ENCODE measurements at places on chromosomes 5 and 9.

GRCh38 chr5:110087829-110088228 lies 398.1 kb downstream of the MAN2A1 start:
- no peak for DNase-seq
- H3K27me3 ChIP-seq, result no peaks in the 10 kb centered on the region
- H3K4me3 ChIP-seq, result no peak overlapping the region

GRCh38 chr5:58459146-58460001 lies 512 bp downstream of the PLK2 start:
- no peaks in the 10 kb centered on the region for H3K36me3 ChIP-seq
- peaks cover 31% of the 10 kb centered on the region for H3K27me3 ChIP-seq
- peak; percentile 31 for DNase-seq
- H3K4me1 ChIP-seq, result peaks cover 24% of the 10 kb centered on the region

DNA sequence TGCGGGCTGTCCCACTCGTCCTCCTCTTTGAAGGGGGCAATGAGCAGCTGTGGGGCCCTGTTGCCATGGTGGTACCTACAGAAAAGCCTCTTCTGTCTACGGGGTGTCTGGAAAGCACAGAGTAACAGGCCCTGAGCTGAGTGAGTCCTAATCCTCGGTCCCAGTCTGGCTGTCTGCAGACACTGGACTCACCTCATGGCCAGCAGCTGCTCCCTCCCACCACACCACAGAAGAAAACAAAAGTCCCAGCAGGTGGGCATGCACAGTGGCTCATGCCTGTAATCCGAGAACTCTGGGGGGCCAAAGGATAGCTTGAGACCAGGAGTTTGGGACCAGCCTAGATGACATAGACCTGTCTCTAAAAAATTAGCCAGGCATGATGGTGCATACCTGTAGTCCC lies 19.9 kb downstream of the P4HA2 start:
- H3K4me3 ChIP-seq, result no peak overlapping the region
- no peaks in the 10 kb centered on the region for H3K27me3 ChIP-seq
- no peak overlapping the region for H3K27ac ChIP-seq
- peaks cover 8% of the 10 kb centered on the region for H3K36me3 ChIP-seq

DNA sequence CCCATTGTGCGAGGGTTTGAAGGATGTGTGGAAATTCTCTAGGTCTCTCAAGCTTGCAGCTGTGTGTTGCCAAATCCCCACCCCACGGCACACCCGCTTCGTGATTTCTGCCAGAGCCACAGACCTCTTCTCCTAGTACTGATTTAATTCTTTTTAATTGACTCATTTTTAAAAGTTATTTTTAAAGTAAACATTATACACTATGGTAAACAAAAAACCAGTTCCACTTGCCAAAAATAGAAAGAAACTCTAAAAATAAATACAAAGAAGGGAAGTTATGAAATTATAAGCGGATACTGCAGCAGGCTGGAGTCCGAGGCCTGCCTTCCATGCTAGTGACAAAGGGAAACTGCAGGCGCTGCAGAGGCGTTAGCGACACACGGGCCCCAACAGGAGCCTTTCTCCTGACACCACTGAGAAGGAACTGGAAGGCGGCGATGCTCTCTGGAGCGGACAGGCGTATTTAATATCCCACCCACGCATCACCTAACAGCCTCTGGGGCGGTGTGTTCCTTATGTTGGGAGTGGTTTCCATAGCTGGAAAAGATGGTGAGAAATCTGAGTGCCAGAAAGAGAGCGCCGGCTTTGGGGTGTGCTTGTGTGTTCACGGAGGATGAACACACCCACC lies 122.5 kb downstream of the COL23A1 start:
- no peaks in the 10 kb centered on the region for H3K4me1 ChIP-seq
- no peak overlapping the region for H3K4me3 ChIP-seq
- DNase-seq, result no peak
- H3K36me3 ChIP-seq, result no peaks in the 10 kb centered on the region
- no peaks in the 10 kb centered on the region for H3K27me3 ChIP-seq

GRCh38 chr9:134190232-134191121 lies 26.1 kb upstream of the RNU6ATAC start:
- H3K27me3 ChIP-seq, result peaks cover 6% of the 10 kb centered on the region
- H3K4me1 ChIP-seq, result peaks cover 7% of the 10 kb centered on the region
- DNase-seq, result no peak
- H3K27ac ChIP-seq, result no peak overlapping the region

GRCh38 chr5:164203581-164204225 lies 698.3 kb downstream of the MAT2B start:
- no peaks in the 10 kb centered on the region for H3K4me1 ChIP-seq
- no peaks in the 10 kb centered on the region for H3K36me3 ChIP-seq
- DNase-seq, result no peak
- H3K27ac ChIP-seq, result no peak overlapping the region
- no peak overlapping the region for H3K4me3 ChIP-seq

DNA sequence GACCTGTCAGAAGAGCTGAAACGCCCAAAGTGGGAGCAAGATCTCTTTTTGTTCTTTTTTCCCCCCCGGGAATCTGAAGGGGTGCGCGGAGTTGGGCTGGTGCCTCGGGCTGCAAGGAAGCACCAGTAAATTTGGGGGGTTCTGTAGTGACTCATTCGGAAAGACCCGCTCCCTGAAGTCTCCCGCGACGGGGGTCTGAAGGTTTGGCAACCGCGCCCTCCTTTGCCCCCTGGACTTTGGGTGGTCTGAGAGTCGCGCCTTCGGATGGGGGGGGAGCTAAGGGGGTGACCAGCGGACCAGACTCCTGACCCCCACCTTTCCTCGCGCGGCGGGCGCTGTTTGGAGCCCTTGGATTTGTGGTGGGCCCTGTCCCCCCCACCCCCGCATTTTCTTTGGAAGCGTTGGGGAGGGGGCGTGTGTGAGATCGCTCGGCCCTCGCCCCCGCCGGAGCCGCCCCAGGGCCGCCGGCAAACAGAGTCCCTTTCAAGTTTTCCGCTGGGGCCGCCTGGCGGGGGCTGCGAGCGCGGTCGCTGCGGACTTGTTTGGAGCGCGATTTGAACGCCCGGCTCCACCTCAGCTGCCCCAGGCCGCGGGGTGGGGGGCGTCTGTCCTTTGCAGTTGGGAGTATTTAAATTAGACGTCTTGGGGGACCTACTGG lies 2.0 kb downstream of the CXXC5 start:
- H3K36me3 ChIP-seq, result no peaks in the 10 kb centered on the region
- peak overlapping the region; percentile 69 for H3K4me3 ChIP-seq
- H3K27ac ChIP-seq, result peak overlapping the region; percentile 37
- DNase-seq, result no peak

GRCh38 chr5:33507426-33507825 lies 66.7 kb downstream of the TARS1 start:
- no peak for DNase-seq
- H3K27me3 ChIP-seq, result no peaks in the 10 kb centered on the region
- H3K27ac ChIP-seq, result no peak overlapping the region
- no peaks in the 10 kb centered on the region for H3K36me3 ChIP-seq

GRCh38 chr9:114811966-114812636 lies 6.3 kb upstream of the TNFSF15 start:
- H3K4me3 ChIP-seq, result no peak overlapping the region
- H3K36me3 ChIP-seq, result peaks cover 9% of the 10 kb centered on the region

DNA sequence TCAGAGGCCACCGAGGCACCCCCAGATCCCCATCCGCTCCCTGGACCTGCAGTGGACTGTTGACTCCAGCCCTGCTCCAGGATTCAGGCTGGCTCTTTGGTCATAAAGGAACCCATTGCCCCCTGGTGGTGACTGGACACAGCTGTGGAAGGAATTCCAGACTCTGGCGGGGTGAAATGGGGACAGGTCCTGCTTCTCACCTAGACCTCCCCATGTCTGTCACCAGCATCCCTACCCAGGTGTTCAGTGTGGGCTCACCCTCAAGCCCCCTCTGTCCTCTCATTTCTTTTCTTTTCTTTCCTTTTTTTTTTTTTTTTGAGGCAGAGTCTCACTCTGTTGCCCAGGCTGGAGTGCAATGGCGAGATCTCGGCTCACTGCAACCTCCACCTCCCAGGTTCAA lies 25.5 kb upstream of the STXBP1 start:
- H3K27ac ChIP-seq, result peak overlapping the region; percentile 39
- H3K4me3 ChIP-seq, result no peak overlapping the region
- H3K27me3 ChIP-seq, result peaks cover 12% of the 10 kb centered on the region
- peaks cover 27% of the 10 kb centered on the region for H3K4me1 ChIP-seq

GRCh38 chr5:1038417-1039209 lies 30.0 kb downstream of the NKD2 start:
- no peaks in the 10 kb centered on the region for H3K4me1 ChIP-seq
- no peak overlapping the region for H3K27ac ChIP-seq
- no peaks in the 10 kb centered on the region for H3K36me3 ChIP-seq
- H3K27me3 ChIP-seq, result no peaks in the 10 kb centered on the region
- no peak for DNase-seq

- H3K4me1 ChIP-seq, result no peaks in the 10 kb centered on the region
- peak; percentile 21 for DNase-seq
- no peak overlapping the region for H3K27ac ChIP-seq
These were observed 114.6 kb downstream of the FAM170A start for GRCh38 chr5:119743927-119744326.

DNA sequence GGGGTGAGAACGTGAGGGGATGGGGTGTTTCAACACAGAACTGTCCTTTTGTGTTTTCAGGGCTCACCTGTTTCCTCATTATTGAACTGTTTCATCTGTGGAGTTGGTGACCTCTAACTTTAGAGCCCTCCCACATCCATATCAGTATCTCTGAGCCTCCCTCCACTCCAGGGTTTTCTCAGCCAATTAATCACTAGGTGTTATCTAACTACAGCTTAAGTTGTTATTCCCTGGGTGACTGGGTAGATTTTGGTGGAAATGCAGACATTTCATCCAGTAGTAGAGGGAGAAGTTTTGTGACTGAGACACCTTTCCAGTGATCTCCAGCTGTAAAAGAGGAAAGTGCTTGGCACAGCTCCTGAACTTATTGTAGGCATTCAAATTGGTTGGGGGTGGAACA lies 23.7 kb downstream of the PPP3R2 start:
- no peak overlapping the region for H3K4me3 ChIP-seq
- H3K27me3 ChIP-seq, result no peaks in the 10 kb centered on the region
- peaks cover 45% of the 10 kb centered on the region for H3K4me1 ChIP-seq
- H3K36me3 ChIP-seq, result peaks cover 8% of the 10 kb centered on the region

GRCh38 chr5:54362992-54363625 lies 52.7 kb upstream of the ARL15 start:
- no peak for DNase-seq
- no peak overlapping the region for H3K4me3 ChIP-seq
- no peaks in the 10 kb centered on the region for H3K4me1 ChIP-seq
- H3K27ac ChIP-seq, result no peak overlapping the region

GRCh38 chr9:116992865-116993264 lies 305.8 kb downstream of the TRIM32 start:
- no peak overlapping the region for H3K4me3 ChIP-seq
- no peaks in the 10 kb centered on the region for H3K4me1 ChIP-seq
- H3K27ac ChIP-seq, result no peak overlapping the region
- H3K36me3 ChIP-seq, result no peaks in the 10 kb centered on the region
- DNase-seq, result no peak

Data from activated CD8-positive, alpha-beta T cell treated with anti-CD3 and anti-CD28 coated beads, Interleukin-2, amount 10 ng/mL, durations not matched to agents 7 days and 5 days (primary cell).